Vein endothelial cell (primary cell): ENCODE measurements at places on chromosomes 3 and 15. TPM values are rescaled to one million over a fixed set of nuclear protein-coding genes. Genes with fewer than 3 reads are reported as not detected.

GOLGA8N gene
- total RNA-seq, result 1.3 and 1.8 TPM in 2 replicates

SLC12A1 gene
- not detected in 2 replicates for total RNA-seq

SAMD7 gene
- not detected in 2 replicates for total RNA-seq

CLDND1 gene
- 88.8 and 96.8 TPM in 2 replicates for total RNA-seq

RTP4 gene
- 0.86 and 2.0 TPM in 2 replicates for total RNA-seq

ALPK3 gene
- total RNA-seq, result 69.8 and 95.4 TPM in 2 replicates

P2RY1 gene
- 0.98 and 2.7 TPM in 2 replicates for total RNA-seq

TMEM44 gene
- total RNA-seq, result 40.8 and 55.5 TPM in 2 replicates

RTP1 gene
- total RNA-seq, result not detected in 2 replicates

GABRR3 gene
- total RNA-seq, result not detected in 2 replicates

GOLGA8H gene
- 0.76 and 0.98 TPM in 2 replicates for total RNA-seq

PLA2G4B gene
- 0.67 and 28.1 TPM in 2 replicates for total RNA-seq

CD86 gene
- not detected in 2 replicates for total RNA-seq

CPN2 gene
- total RNA-seq, result not detected in 2 replicates
